NCI-H446 (cell line): ENCODE measurements at places on chromosomes 6 and 20.

- no peak for DNase-seq
Measured at GRCh38 chr6:4637691-4638433, 138.3 kb upstream of the CDYL start.

DNA sequence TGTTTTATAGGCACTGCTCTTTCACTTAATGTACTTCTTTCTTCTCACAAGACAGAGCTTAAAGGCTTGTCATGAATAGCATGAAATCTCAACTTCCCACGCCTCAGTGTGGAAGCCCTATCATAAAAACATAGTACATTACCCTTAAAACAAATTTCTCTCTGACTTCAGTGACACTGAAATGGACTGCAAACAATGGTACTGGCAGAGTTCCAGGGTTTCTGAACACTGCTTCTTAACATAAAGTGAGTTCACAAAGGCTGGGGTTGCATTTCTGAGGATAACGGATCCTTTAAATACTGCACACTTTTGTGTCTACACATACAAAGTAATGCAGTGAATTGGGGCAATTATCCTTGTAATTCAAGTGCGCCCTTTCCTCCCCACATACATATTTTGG, 32.3 kb upstream of the PLEKHG1 start:
- no peak for DNase-seq

GRCh38 chr6:30075790-30076732, 492 bp upstream of the RNF39 start:
- no peak for DNase-seq

- no peak for DNase-seq
Measured at GRCh38 chr20:57851796-57852195, 142.0 kb upstream of the PMEPA1 start.

GRCh38 chr6:1917626-1918371, 308.1 kb downstream of the FOXC1 start:
- DNase-seq = no peak

- no peak for DNase-seq
Measured at GRCh38 chr6:43718387-43719105, 31.0 kb upstream of the MRPS18A start.
